ENCODE measurements at places on chromosomes 1 and 21.

DNA sequence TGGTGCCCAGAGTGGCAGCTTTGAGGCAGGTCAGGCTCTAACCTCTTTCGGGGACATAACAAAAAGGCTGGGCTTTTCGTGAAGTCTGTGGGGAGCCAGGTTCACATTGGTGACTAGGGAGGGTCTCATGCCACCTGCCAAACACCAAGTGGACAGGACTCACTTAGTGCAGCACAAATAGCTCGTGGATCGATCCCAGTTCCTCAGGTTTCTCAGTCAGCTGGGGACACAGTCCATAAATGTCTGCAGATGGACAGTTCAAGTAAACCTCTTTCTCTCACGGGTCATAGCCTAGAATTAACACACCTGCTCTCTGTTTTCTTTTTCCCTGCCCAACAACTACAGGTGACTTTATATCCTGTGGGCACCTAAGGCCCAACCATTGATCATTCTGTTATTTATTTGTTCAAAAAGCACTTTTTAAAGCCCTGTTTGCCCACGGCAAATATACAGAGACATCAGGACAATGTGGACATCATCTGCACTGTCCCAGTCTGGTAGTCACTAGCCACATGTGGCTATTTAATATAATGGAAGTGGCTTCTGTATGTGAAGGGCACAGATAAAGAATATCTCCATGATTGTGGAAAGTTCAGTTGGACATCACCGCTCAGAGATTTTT lies 53.5 kb downstream of the CAPN2 start:
- no peak for DNase-seq

GRCh38 chr1:7454052-7454815 lies 316.9 kb upstream of the VAMP3 start:
- DNase-seq: peak; percentile 59

DNA sequence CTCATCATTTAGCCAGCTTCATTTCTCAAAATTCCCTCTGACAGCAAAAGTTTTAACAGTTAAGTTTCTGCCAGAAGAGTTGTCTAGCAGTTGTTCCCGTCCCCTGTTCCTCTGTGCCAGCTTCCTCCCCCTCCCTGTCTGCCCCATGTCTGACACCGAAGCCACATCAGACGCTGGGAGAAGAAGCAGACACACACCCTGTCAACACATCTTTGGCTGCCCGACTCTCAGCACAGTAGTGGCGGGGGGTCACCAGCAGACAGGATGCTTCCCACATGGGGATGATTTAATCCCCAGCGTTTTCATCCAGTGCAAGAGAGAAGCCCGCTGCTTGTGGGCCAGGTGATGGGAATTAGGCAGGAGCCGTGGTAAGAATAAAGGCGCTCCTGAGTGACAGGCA lies 379.4 kb upstream of the RUNX1 start:
- peak; percentile 28 for DNase-seq

DNA sequence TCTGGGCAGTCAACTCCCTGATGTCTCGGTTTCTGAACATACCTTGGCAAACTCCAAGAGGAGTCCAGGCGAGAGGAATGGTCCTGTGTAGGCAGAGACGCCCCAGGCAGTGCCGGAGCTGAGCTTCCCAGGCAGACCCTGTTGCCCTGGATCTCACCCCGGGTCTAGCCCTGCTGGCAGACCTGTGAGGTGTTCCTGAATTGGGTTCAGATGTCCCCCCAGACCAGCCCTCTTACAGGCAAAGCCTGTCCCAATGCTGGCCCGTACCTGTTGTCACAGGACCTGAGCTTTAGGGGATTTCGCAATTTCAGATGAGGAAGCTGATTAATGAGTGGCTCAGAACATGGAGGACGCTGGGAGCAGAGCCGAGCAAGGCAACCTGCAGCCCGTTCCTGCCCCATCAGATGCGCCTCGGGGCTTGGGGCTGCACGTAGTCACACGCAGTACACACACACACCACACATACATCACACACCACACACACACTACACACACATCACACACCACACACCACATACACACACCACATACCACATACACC lies 38.5 kb upstream of the PDE9A start:
- DNase-seq: peak; percentile 66

GRCh38 chr1:201888282-201889089 lies at the start of gene SHISA4:
TSS of gene SHISA4 (plus strand) at chr1:201888898. CDS start at chr1:201888995, 97 bp downstream.
- DNase-seq: no peak

GRCh38 chr1:15709226-15709625 lies 25.1 kb downstream of the PLEKHM2 start:
- DNase-seq: no peak

DNA sequence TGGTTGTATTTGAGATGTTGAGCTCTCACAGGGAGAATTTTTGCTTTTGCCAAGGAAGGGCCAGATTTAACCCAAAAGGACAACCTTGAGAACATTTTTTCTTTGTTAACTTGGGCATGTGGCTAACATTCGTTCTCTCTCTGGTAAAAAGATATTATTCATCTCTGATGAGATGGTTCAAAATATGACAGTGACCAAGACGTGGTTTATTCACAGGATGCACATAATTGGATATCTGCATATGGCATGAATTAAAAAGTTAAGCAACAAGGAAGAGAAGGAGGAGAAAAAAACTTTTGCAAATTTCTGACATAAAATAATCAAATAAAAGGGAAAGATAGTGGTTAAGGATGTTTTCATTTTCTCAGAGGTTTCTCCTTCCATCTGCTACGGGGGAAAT lies 43.1 kb upstream of the BCL10 start:
- DNase-seq: no peak

DNA sequence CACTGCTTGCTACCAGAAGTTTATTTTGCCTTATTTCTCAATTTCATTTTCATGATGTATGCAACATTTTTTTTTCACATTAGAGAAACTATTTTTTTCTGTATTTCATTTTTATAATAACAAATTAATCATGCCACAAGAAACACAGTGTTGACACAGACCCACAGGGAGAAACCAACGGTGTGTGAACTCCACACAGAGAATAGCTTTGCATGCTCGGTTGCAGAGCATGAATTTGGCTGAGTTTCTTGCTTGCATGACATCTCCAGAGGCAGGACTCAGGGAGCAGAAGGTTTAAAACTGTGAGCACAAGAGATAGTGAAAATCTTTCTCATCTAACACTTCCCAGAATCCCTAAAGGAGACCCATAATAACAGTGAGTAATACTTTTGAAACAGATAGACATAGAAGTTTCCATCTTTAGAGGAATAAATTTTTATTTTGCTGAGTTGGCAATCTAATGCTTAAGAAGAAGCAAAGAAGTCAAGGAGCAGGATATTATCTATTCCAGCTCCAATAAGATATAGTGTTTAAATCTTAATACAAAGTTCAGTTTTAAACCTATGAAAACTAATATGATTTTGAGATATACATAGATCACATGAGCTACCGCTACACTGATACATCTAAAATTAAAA lies 890.9 kb downstream of the MRPL39 start:
- DNase-seq: no peak
